Psoas muscle (tissue), 8 donors: ENCODE measurements at places on chromosomes 13 and 19. TPM values are rescaled to one million over a fixed set of nuclear protein-coding genes. Genes with fewer than 3 reads are reported as not detected.

- no peaks in the 10 kb centered on the region for H3K36me3 ChIP-seq
- H3K27ac ChIP-seq, result no peak overlapping the region
Measured at GRCh38 chr13:50700664-50701305, 142.7 kb downstream of the DLEU7 start.

- H3K4me1 ChIP-seq, result peaks cover 8% of the 10 kb centered on the region
- no peaks in the 10 kb centered on the region for H3K36me3 ChIP-seq
- H3K27ac ChIP-seq, result no peak overlapping the region
- H3K4me3 ChIP-seq, result no peak overlapping the region
Measured at GRCh38 chr13:74204602-74205312, 70.6 kb upstream of the KLF12 start.

DNA sequence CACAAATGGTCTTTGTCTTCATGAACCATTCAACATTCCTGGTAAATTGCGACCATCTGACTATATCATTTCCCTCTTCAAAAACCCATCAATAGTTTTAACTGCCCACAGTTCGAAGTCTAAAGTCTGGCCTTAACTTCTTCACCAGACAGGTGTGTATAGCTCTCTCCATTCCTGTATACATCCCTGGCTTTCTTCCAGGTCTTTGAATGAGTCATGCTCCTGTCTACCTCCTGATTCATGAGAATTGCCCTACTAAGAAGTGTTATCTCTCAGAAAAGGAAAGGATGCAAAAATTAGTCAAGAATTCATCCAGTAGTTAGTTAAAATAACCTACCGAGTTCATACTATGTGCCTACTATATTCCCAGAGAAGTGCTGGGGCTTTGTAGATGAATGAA is 225.0 kb downstream of the TBC1D4 start:
- H3K27ac ChIP-seq, result no peak overlapping the region
- H3K36me3 ChIP-seq, result no peaks in the 10 kb centered on the region
- DNase-seq, result no peak
- no peaks in the 10 kb centered on the region for H3K27me3 ChIP-seq
- no peaks in the 10 kb centered on the region for H3K4me1 ChIP-seq

- no peak for DNase-seq
- H3K4me1 ChIP-seq, result no peaks in the 10 kb centered on the region
- H3K27me3 ChIP-seq, result no peaks in the 10 kb centered on the region
- H3K36me3 ChIP-seq, result no peaks in the 10 kb centered on the region
- no peak overlapping the region for H3K27ac ChIP-seq
Measured at GRCh38 chr13:54029226-54029625, 1000.6 kb downstream of the OLFM4 start.

DNA sequence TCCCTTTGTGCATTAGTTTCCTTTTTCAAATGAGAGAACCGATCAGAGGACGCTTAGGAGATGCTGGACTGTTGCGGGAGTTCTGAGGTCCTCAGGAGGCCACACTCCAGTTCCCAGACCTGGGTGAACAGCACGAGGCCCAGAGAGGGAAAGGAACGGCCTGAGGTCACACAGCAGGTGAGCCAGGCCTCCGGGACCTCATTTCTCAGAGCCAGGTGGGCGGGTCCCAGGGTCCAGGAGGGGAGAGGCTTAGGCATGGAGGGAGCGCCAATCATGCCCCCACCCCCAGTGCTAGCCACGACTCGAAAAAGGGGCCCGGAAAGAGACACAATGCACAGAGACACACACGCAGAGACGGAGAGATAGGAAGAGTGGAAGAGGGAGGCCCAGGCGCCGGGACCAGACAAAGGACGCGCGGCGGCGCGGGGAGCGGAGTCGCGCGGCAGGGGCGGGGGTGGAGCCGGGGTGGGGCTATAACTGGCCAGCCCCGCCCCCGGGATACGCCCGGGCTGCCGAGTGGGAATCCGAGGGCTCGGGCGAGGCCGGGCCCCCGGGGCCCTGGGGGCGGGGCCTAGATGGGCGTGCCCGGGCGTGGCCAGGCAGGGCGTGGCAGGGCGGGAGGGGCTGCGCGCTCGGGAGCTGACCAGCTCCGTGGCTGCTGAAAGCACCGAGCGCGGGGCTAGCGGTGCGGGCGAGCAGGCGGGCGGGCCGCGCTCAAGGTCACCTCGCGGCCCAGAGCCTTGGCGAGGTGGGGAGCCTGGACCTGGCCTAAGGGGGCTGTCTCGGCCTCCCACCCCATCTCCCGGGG is 1.6 kb downstream of the ELAVL3 start:
- peak; percentile 65 for DNase-seq
- no peaks in the 10 kb centered on the region for H3K36me3 ChIP-seq
- H3K27ac ChIP-seq, result no peak overlapping the region
- H3K27me3 ChIP-seq, result peaks cover 58% of the 10 kb centered on the region

DNA sequence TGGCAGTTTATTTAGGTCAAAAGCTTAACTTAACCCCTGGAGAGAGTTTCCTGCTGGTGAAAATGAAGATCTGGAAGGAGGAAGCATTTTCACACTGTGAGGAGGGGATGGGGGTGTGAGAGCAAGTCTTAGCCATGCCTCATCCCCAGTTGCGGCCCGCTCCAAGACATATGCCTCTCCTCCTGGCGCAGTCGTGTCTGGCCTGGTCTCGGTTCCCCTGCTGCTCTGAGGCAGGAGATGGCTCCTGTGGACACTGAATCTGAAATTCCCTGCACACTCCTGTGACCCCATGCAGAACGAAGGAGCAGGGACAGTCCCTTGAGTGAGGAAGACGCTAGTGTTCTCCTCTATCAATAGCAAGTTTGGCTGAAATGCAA is 360 bp upstream of the ZNF69 start:
- peak overlapping the region; percentile 81 for H3K4me3 ChIP-seq
- H3K27me3 ChIP-seq, result no peaks in the 10 kb centered on the region
- peak overlapping the region; percentile 80 for H3K27ac ChIP-seq
- H3K36me3 ChIP-seq, result no peaks in the 10 kb centered on the region

GRCh38 chr13:33199289-33199850 is 86.2 kb downstream of the STARD13 start:
- H3K4me3 ChIP-seq, result peak overlapping the region; percentile 4
- no peak overlapping the region for H3K27ac ChIP-seq
- no peaks in the 10 kb centered on the region for H3K27me3 ChIP-seq
- no peaks in the 10 kb centered on the region for H3K36me3 ChIP-seq
- peaks cover 20% of the 10 kb centered on the region for H3K4me1 ChIP-seq

DNA sequence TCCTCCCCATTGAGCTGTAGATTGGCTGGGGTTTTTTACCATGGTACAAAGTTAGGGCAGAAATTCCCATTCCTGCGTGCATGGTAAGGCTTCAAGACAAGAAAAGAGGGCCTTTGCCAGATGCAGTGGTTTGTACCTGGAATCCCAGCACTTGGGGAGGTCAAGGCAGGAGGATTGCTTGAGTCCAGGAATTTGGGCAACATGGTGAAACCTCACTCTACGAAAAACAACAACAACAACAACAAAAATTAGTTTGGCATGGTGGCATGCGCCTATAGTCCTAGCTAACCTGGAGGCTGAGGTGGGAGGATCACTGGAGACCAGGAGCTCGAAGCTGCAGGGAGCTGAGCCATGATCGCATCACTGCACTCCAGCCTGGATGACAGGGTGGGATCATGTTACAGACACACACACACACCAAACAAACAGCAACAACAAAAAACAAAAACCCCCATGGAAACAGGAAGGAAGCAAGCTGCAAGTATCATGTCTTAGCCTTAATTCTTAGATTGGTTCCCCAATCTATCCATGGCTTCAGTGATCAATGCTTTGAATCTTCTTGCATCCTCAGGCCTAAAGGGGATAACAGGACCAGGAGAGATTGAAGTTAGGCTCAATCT is 5.5 kb upstream of the WTIP start:
- peaks cover 5% of the 10 kb centered on the region for H3K4me1 ChIP-seq
- peaks cover 7% of the 10 kb centered on the region for H3K36me3 ChIP-seq
- no peaks in the 10 kb centered on the region for H3K27me3 ChIP-seq
- no peak for DNase-seq
- no peak overlapping the region for H3K4me3 ChIP-seq
- H3K27ac ChIP-seq, result no peak overlapping the region

The SLC46A3 gene
- 5.8 TPM for total RNA-seq

The CEACAM7 gene
- total RNA-seq, result 0.32 TPM

The KLF1 gene
- not detected for total RNA-seq

The ZNF793 gene
- total RNA-seq, result 1.3 TPM

The GPC6 gene
- 3.7 TPM for total RNA-seq

The GPR183 gene
- total RNA-seq, result 1.0 TPM

The ZNF724 gene
- total RNA-seq, result 0.46 TPM

The CNFN gene
- total RNA-seq, result not detected

The KLK7 gene
- not detected for total RNA-seq
